Lung (tissue), 17 donors: ENCODE measurements at places on chromosomes 1 and 21. TPM values are rescaled to one million over a fixed set of nuclear protein-coding genes. Genes with fewer than 3 reads are reported as not detected.

The KLHDC9 gene
- 7.1 TPM for total RNA-seq

The BLACAT1 gene
- total RNA-seq, result 0.74 TPM

The S1PR1 gene
- 130 TPM for total RNA-seq

The C4BPB gene
- total RNA-seq, result 4.2 TPM

GRCh38 chr1:42259739-42260064 lies 75.3 kb downstream of the FOXJ3 start:
- DNase-seq, result no peak

DNA sequence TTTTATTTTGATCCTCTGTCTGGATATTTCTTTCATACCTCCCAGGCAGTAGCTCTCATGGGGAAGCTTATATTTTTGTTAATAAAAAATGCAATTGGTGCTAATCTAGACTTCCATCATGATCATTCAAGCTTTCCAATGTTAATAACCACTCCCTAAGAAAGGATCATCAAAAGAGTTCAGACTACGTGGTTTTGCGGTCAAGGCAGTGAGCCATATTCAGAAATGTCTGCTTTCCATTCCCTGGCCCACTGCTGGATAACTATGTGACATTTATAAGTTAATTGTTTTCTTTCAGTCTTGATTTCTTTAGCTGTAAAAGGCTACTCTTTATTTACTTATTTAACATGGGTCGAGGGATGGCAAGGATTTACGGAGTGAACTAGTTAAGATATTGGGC lies 414.6 kb downstream of the LMO4 start:
- DNase-seq, result no peak

DNA sequence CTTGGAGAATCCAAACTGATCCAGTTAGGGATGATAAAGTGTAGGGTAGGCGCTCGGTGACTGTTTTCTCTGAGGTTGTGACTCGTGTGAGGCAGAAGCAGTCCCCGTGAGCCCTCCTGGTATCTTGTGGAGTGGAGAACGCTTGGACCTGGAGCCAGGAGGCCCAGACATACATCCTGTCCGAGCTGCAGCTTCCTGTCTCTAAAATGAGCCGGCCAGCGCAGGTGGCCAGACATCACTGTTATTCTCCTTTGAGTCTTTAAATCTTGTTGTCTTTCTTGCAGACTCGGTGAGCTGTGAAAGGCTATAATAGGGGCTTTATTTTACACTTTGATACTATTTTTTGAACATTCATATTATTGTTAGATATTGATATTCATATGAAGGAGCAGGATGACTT lies 12.3 kb downstream of the PCSK9 start:
- no peak for DNase-seq

GRCh38 chr1:246157516-246157915 lies 349.6 kb downstream of the SMYD3 start:
- DNase-seq, result no peak

DNA sequence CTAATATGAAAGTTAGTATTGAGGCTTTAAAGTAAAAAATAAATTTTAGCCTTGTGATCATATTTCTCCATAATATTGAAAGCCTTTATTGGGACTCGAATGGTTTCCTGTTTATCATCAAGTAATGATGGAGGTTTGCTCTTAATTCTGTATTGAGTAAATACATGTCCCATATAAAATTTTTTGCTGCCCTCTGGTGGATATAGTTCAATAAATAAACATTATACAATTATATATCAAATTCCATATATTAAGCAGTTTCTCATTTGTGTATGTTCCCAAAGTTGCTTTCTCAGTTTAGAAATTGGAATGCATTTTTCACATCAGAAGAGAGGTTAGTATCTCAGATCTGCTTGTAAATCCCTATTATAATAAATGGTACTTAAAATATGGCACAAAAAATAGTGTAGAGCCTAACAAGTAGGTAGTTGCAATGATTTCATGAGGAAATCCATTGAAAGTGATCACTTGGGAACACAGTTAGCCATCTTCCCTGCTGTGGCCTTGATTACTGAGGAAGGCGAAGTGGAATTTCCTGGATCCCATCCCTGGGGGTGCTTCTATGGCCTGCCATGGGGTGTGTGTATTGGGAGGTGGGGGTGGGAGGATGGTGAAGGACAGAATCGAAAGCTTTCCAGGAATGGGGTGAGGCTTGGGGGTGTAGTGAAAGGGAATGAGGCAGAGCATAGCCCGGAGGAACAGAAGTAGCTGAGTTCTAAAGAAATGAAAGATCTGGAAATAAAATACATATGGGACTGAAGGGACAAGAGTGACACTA lies 84.1 kb upstream of the C21orf91 start:
- DNase-seq, result peak; percentile 70

DNA sequence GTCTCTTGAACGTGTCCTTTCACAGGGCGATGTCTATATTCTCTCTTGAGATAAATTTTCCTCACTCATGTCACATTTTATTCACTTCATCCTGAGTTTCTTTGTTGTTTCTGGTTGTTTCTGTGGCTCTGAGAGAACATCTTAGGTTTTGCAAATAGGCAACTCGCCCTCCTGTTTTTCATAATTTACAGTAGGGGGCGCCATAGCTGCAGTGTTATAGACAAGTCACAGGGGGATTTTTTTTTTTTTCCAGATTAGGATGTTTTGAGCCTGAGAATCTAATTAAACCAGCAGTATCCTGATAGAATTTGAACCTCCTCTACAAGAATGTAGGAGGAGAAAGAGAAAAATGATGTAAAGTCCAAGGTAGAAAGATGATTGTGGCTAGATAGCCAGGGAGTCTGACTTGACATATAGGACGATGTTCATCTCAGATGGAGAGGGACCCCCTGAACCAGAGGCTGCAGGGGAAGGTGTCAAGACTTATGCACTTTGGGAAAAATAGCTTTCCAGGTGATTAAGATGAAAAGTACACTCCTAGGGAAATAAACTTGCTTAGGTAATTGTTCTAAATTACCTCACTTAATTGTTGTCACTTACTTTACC lies 76.3 kb downstream of the ZP4 start:
- no peak for DNase-seq

DNA sequence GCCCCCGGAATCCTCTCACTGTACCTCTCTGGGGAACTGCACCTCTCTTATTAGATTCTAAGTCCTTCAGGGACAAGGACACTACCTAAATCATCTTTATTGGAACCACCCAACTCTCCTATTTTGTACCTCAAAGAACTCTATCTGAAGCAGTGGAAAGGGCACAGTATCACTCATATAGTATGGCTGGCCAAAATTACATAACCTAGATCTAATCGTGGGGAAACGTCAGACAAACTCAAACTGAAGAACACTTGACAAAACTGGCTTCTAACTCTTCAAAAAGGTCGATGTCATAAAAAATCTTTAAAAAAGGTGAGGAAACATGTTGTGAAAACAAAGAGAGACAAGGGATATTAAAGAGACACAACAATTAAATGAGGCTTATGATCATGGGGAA lies 210.0 kb downstream of the SLC45A1 start:
- DNase-seq, result no peak

GRCh38 chr1:83967336-83967735 lies 31.6 kb downstream of the TTLL7 start:
- no peak for DNase-seq
